ENCODE measurements at places on chromosomes 5 and 9.

GRCh38 chr9:99079542-99079941, 25.4 kb upstream of the TGFBR1 start:
- DNase-seq, result no peak

- DNase-seq, result no peak
Observed at GRCh38 chr5:110341836-110342235, 384.6 kb downstream of the TMEM232 start.

DNA sequence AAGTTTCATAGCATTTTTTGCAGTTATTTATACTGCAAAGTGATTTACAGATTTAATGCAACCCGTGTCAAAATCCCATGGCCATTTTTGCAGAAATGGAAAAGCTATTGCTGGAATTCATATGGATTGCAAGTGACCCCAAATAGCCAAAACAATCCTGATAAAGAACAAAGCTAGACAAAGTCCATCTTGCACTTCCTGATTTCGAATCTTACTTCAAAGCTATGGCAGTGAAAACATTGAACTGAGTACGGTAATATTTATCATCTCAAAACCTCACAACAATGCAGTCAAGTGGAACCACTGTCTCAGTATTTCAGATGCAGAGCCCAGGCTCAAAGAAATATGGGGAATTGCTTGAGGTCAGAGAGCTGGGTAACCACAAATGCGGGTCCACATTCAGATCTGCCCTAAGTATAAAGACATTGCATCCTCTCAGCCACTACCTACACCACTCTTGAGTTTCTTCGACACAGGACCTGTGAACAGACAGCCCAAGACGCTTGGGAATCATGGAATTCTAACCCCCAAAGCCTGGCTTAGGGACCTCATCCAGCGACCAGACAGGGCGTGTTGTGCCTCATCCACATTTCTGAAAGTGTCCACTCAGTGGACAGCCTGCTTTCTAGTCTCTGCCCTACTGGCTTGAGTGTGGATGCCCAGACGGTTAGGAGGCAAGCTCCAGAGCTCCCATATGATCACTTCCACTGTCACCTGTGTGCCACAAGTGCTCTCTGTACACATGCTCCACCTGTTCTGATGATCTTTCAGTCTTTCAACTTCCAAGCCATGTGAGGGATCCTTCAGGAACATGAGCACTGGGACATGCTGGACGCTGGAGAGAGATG, 39.3 kb upstream of the KCNIP1 start:
- no peak for DNase-seq

DNA sequence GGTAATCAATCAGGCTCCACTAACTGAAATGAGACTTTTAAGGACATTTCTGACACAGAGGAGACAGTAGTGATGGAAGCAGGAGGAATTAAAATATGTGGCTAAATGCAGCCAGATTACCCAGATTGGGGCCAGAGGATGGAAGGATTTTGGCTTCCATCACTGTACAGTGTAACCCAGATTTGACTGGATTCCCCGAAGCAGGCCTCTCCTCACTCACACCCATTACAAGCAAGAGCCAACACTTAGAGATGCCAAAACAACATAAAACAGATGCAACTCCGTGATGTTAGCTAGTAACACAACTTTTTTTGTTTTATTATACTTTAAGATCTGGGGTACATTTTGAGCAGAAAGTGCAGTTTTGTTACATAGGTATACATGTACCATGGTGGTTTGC, 17.6 kb downstream of the TEK start:
- DNase-seq, result peak; percentile 45

- DNase-seq, result no peak
Observed at GRCh38 chr5:86749841-86750240, 132.1 kb downstream of the COX7C start.

DNA sequence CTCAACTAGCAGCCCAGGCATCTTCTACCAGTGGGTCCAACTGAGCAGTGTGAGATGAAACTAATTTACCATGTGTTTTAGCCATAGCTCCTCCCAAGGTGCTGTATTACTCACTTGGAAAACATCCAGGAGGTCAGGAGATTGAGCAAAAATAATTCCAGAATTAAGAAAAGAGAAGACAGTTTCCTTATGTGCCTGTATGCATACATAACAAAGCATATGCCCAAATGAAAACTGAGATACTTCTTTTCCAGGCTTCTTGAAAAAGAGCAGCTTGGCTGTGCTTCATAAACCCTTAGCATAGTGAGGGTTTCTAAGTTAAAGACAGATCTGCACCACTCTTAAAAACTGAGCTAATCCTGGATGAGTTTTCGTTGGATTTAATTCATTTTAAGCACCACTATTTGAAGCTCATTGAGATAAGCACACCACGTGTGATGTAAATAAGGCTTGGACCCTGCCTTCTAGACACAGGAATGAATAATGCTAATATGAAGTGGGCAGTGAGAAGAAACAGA, 119.4 kb downstream of the ADAMTS12 start:
- peak; percentile 80 for DNase-seq
